Colonic mucosa (tissue), 4 donors: ENCODE measurements at places on chromosomes 7 and 10. TPM values are rescaled to one million over a fixed set of nuclear protein-coding genes. Genes with fewer than 3 reads are reported as not detected.

DNA sequence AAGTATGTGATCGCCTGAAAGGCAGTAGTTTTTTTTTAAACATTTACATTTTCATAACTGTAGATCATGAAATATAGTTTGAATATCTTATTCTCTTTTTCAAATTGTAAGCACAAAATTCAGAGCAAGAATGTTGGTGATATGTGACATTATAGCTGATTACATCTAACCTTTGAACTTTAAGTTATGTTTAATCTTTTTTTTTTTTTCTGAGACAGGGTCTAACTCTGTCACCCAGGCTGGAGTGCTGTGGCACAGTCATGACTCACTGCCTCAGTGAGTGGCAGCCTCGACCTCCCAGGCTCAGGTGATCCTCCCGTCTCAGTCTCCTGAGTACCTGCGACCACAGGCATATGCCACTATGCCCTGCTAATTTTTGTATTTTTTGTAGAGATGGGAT is 278.7 kb upstream of the NEBL start:
- no peak for DNase-seq

GRCh38 chr10:117500456-117500855 is 42.1 kb upstream of the EMX2 start:
- no peak for DNase-seq

DNA sequence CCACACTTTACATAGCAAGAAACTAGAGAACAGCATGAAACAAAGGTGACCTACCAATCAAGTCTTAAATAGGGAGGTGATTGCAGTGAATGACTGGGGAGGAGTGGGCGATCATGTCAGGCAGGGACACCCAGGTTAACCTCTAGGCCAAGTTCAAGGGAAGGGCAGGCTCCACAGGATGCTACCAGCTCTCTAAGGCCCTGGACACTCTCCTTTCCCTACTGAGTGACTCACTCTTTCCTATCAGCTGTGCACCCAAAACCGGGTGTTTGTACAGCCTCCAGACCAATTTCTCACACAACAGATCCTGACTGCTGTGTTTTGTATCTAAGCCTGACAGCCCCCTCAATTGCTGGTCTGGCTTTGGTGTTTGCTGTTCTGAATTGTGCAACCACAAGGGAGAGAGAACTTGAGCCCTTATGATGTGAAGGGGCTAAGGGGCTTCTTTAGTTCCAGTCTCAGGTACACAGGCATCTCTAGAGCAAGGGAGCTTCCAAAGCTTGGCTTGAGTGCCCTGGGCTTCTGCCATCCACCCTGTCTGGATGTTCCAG is 107.8 kb downstream of the TBXAS1 start:
- DNase-seq, result no peak

DNA sequence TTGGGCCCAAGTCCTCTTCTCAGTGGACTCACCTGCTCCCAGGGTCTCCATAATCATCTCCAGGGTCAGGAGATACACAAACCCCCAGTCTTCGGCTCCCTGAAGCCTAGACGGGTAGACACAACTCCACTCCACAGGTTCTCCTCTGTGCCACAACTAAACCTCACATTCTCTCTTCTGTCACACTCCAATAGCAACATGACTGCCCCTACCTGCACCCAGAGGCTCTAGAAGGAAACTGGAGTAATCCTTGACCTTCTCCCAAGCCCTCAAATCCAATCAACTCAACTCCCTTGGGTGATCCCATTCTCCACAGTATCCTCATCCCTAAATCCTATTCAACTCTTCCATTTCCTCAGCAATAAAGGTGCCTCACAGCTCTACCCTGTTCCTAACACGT is 16.2 kb downstream of the HNRNPF start:
- no peak for DNase-seq

The UNCX gene
- total RNA-seq, result not detected

GRCh38 chr7:12494687-12495024 is 75.9 kb upstream of the SCIN start:
- DNase-seq, result no peak

GRCh38 chr7:37482505-37482904 is 33.8 kb upstream of the ELMO1 start:
- DNase-seq, result no peak

DNA sequence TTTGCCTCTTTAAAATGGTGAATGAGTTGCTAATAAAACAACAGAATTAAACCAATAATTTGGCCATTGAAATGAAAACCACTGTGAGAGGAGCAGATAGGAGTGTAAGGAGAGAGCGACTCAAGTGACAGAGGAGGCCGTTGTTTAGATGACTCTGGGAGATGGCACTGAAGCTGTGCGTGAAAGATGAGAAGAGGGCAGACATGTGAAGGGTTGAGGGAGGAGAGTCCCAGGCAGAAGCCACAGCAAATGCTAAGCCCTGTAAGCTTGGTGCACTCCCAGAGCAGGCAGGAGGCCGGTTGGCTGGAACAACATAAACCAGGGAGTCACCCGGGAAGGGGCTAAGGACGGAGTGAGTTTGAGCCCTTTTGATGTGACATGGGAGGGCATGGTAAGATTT is 814 bp upstream of the OPALIN start:
- no peak for DNase-seq
